ENCODE measurements at places on chromosomes 1 and 21.

DNA sequence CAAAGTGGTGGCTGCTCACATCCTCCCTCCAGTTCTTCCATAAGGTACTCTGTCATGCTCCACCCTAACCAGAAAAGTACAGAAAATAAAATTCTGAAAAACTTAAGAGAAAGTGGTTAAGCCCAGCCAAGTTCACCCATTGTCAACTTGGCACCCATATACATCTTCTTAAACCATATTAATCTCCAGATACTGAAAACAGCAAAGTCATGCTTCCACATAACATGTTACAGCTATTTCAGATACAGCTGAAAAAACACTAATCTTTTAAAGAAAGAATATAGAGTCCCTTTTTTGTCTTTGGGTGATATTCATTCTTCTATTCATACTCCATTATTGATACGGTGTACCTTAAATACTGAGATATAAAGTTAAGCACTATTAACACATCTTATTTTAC lies 577.8 kb downstream of the KCNT2 start:
- DNase-seq, result no peak

GRCh38 chr1:115748401-115749150 lies 19.9 kb downstream of the CASQ2 start:
- DNase-seq, result no peak

DNA sequence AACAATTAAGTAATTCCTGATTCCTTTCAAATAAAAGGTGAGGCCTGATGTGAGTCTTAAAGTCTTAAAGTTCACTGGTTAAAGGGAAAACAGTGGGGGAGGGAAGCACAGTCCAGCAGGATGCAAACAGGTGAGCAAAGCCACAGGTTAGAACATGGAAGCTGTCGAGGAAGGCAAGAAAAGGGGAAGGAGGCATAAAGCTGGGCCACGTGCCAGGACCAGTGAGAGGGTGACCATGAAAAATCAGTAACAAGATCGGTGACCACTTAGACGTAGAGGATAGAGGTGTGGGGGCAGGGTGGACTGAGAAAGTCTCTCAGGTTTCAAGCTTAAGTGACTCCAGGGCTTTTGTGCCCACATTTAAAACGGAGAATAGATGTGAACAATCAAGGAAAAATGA lies 231.3 kb downstream of the SETD4 start:
- peak; percentile 34 for DNase-seq

- DNase-seq, result no peak
Observed at GRCh38 chr1:92465256-92465647, 21.5 kb downstream of the GFI1 start.

DNA sequence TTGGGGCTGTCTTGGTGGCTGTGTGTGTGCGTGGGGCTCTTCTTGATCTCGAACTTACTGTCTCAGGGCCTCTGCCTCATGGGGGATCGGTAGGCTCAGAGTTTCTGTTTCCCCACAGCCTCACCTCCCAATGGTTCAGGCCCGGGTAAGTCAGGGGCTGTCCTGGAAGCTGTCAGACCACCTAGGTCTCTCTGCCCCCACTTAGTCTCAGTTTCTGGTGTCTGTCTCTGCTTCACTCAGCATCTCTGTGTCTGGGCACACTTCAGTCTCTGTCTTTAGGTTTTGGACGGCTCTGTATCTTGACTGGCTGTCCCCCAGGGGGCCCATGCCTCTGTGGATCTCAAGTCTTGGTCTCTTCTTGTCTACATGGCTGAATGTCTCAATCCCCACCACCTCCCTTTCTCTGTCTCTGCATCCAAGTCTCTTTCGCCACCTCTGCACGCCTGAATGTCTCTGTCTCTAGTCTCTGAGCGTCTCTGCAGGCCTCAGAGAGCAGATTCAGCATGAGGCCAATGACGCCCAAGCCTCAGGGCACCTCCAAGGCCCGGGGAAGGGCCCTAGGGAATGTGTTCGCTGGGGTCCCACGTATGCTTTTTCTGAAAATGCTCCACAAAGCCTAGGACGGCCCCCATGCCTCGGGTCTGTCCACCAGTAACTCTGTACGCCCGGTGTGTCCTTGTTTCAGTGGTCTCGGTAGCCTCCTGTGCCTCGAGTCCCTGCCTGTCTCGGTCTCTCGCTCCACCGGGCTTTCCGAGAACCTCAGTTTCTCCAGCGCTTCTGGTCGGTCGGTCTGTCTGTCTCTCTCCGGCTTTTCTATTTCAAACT lies 818 bp downstream of the FHL3 start:
- no peak for DNase-seq

DNA sequence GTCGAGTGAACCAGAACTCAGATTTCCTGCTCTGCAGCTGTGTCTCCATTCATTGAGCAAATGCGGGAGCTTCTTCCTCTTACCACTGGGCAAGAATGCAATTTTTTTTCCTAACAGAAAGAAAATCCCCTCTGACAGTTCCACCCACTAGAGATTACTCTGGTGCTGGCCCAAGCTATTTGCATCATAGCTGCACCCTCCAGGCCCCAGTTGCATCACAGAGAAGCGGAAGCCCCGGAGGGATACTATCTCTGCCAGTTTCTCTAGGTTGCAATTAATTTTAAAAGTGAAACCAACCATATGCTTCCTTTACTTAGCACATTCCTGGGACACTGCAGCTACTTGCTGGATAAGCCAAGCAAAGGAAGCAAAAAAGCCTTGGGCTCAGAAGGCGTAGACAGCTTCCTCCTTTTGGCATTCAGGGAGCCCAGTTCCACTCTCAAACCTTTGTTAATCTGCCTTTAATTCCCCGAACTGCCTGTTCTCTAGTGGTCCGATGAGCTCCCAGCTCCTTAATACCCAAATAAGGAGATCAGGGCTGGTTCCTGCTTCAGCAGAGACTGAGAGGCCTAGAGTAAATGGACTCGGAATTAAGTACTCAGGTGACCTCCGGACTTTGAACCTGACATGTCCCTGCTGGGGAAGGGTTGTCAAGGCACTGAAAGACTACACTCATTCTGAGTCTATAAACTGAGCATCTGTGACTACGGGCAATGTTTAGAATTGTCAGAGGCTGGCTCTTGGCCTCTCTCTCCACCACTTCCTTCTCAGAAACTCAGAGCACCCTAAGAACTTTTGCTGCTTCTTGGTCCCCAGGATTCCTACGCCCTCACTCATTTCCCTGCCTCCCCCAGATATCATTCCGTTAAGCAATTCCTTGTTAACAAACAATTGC lies 72.5 kb upstream of the TNFSF18 start:
- no peak for DNase-seq

DNA sequence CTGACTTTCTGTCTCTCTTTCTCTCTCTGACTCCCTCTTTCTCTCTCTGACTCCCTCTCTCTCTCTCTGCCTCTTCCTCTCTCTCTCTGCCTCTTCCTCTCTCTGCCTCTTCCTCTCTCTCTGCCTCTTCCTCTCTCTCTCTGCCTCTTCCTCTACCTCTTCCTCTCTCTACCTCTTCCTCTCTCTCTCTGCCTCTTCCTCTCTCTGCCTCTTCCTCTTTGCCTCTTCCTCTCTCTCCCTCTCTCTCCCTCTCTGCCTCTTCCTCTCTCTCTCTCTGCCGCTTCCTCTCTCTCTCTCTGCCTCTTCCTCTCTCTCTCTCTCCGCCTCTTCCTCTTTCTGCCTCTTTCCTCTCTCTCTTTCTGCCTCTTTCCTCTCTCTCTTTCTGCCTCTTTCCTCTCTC lies 18.6 kb upstream of the ANKRD45 start:
- no peak for DNase-seq

DNA sequence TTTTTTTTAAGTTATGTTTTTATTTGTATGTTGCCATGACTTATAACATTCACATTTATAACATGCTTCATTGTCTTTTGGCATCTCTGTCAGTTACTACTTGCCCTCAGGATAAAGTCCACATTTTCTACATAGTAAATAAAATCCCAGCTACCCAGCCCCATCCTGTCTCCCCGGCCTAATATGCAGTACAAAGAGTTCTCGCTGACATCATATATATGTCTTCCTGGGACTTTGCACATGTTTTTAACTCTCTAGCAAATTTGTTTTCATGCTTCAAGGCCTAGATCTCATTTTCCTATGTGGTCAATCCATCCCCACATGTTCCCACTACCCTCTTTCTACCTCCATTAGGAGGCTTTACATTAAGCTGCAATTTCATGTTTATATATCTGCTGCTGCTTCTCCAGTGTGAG lies 33.0 kb upstream of the IVNS1ABP start:
- no peak for DNase-seq

- DNase-seq, result no peak
Observed at GRCh38 chr1:2540816-2541492, 10.9 kb upstream of the HES5 start.

DNA sequence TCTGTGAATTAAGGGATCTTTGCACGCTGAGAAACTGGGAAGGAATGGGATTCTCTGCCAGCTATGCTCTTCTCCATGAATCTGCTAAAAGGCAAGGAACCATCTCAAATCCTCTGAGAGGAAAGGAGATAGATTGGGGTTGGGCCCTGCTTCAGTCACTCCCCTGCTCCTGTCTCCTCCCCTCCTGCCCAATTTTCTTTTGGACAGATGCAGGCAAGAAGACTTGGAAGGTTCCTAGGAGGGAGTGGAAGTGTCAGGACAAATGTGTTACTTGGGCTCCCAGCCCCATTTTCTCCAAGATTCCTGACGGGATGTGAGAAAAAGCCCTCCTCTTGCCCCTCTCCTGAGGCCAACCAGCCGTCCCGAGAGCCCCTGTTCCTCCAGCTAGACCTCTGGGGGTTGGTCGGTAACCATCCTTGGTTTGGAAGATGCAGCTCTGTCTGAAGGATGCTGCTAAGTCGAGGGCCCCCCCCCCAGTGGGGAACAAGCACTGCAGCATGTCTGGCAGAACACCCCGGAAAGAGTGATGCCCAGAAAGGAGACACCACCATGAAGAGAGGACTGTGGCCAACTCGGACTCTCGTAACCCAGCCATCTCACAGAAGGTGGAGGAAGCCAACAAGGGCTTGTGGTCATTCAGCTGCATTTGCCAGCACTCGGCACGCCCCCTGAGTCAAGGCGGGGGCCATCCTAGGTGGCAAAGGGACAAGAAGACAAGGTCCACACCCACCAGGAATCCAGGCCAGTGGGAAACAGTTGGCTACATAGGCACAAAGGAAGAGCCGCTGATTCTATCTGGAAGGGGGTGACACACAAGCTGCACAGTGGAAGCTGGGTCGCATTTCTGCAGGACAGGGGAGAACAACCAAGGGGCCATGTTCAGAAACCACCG lies 43.7 kb downstream of the CDK18 start:
- no peak for DNase-seq

DNA sequence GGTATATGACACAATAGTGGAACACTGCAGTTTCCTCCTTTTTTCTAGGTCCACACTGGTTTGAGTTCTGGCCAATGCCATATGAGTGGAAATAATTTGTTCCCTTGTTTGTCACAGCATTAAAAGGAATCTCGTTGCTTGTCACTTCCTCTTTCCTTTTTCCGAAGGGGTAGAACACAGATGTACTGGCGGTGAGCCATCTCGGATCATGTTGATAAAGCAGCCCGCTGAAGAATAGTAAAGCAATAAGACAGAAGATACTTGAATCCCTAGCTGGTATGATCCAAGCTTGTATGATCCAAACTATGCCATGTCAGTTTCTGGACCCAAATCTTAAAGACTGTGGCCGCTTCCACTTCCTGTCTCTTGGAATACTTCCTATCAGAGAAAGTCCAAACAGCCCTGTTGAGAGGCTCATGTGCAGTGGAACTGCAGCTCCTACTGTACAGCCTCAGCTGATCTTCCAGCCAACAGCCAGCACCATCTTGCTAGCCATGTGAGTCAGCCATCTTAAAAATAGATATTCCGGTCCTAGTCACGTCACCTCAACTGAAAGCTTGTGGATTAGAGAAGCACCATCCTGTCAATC lies 40.3 kb downstream of the CFHR5 start:
- no peak for DNase-seq

DNA sequence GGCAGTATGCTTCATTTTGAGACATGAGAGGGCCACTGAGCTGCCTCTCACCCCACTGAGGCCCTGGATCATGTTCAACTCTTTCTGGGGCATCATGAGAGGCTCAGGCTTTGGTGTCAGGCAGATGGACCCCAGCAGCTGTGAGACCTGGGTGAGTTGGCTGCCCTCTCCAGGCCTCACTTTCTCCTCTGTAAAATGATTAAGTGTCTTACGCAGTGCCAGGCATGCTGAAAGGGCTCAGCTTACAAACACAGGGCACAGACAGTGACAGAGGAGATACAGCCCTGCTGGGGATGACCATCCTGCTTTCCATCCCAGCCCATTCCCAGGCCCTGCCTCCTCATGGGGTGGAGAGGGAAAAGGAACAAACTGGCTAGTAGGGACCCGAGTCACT lies 387.4 kb downstream of the MATN1 start:
- no peak for DNase-seq

- DNase-seq, result no peak
Observed at GRCh38 chr21:38680401-38680800, 125.3 kb upstream of the ETS2 start.

- DNase-seq, result no peak
Observed at GRCh38 chr1:52798331-52798730, 44.2 kb upstream of the ZYG11A start.

- no peak for DNase-seq
Observed at GRCh38 chr1:172607145-172607544, 51.8 kb upstream of the FASLG start.

- no peak for DNase-seq
Observed at GRCh38 chr21:15520811-15521643, 208.8 kb upstream of the USP25 start.

DNA sequence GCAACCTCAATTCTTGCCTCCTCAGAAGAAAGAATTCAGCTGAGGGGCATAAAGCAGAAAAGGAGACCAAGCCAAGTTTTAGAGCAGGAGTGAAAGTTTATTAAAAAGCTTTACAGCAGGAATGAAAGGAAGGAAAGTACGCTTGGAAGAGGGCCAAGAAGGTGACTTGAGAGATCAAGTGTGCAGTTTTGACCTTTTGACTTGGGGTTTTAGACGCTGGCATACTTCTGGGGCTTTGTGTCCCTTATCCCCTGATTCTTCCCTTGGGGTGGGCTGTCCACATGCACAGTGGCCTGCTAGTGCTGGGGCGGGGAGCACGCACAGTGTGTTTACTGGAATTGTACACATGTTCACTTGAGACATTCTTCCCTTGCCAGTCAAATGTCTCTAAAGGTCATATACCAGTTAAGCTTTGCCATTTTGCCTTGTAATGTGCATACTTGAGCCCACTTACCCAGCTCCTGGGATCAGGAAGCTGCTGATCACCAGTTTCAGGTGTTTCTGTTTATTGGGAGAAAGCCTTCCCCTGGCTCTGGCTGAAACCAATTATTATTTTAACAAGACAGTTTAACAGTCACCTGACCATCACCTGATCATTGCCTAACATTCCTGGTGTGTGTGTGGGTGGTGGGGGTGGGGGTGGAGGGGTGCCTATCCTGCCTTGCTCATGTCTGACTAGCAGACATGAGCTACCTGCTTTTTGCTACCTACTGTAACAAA lies 36.2 kb downstream of the UTP25 start:
- DNase-seq, result no peak

DNA sequence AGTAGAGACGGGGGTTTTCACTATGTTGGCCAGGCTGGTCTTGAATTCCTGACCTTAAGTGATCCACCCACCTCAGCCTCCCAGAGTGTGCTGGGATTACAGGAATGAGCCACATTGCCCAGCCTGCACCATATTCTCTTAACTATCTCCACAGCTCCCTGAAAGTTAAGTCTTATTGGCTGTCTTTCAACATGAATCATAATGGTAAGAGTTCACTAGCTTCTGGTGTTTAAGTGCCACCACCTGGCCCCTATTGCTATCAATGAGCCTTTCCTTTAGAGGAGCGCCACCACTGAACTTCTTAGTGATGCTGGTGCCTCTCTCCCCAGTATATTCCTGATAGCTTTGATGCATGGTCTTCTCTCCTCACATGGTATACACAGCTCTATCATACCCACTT lies 15.7 kb downstream of the ZFYVE9 start:
- no peak for DNase-seq

GRCh38 chr1:99573431-99574217 lies 72.3 kb upstream of the PALMD start:
- DNase-seq, result no peak

GRCh38 chr21:19995253-19995652 lies 1003.0 kb upstream of the NCAM2 start:
- no peak for DNase-seq

Measured in NCI-H1092 (cell line).